Suprapubic skin (tissue), 4 donors: ENCODE measurements at places on chromosomes 7 and 10. TPM values are rescaled to one million over a fixed set of nuclear protein-coding genes. Genes with fewer than 3 reads are reported as not detected.

- DNase-seq: no peak
These were observed 492 bp upstream of the VCL start for GRCh38 chr10:73997461-73997786.

DNA sequence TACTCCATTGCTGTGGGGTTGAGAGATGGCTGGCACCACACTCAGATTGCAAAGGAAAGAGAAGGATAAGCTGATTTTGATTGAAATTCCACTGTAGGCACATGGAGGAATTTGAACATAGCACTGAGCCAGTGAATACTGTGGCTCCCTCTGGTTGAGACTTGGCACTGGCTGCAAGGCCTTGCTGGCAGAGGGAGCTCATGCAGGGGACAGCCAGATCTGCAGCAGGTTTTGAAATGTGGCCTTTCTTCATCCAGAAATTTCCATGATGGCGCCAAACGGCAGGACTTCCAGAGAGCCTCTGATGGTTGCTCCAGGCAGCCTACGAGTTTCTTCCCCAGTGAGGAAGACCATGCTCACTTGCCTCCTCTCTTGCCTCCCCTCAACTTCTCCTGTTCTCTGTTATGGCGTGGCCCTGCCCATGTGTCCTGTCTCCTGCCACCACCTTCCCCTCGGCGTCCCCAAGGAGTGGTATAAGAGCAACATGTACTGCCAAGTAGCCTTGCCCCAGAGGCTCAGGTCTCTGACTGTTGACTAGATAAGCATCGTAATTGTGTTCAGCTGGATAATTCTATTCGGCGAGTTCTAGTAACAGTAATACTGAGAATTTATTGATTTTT, 265.6 kb downstream of the CCDC3 start:
- DNase-seq: no peak

- peak; percentile 11 for DNase-seq
These were observed 195.1 kb upstream of the AUTS2 start for GRCh38 chr7:69403169-69403568.

DNA sequence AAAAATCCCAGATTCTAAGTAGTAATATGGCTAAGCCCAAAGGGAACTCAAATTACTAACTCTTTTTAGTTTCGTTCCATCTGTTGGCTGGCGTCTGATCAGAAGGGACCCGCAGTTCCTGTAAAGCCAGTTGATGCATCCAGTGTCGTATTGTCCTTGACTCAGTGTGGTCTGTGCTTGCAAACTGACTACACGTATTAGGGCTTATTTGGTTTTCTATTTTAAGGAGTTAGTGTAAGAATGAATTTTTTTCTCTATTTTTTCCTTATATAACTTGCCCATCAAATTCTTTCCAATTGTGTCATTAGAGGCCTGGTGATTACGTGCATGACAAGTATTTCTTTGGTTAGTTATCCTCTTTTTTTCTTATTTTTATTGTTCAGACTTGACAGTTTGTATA, 9.7 kb downstream of the ABCA13 start:
- DNase-seq: no peak

GRCh38 chr7:125847692-125848091, 918.1 kb upstream of the POT1 start:
- no peak for DNase-seq

DNA sequence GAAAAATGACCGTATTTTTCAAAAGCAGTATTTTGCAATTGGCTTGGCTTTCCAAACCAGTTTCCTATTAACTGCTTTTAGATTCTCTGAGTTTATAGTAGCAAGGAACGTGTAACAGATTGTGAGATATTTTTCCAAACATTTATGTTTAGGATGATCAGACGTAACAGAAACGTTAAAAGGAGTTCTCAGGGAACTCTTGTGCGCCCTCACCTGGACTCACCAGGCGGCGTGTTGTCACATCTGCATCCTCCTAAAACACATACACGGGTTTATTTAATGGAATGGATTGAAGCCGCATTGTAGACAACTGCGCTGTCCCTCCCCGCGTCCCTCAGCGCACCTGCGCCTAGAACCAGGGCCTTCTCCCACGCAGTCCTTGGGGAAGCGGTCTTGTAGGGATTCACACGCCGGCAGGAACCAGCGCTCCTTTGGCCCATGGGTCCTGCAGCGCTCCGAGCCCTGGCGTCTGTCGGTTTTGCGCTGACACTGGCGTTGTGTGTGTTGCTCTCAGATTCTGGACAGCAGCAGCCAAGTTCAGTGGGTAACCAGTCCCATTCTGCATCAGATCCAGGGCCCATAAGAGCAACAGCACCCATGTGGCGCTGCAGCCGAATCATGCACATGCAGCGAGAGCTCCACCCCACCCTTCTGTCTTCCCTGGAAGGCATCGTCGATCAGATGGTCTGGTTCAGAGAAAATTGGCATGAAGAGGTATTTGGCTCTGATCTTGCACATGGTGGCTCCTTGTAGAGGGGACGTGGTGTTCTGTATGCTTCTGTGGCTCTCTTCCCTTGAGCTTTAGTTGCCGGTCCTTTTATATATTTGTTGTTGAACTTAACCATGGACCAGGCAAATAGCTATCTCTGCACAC, 114.9 kb downstream of the TRRAP start:
- peak; percentile 48 for DNase-seq

DNA sequence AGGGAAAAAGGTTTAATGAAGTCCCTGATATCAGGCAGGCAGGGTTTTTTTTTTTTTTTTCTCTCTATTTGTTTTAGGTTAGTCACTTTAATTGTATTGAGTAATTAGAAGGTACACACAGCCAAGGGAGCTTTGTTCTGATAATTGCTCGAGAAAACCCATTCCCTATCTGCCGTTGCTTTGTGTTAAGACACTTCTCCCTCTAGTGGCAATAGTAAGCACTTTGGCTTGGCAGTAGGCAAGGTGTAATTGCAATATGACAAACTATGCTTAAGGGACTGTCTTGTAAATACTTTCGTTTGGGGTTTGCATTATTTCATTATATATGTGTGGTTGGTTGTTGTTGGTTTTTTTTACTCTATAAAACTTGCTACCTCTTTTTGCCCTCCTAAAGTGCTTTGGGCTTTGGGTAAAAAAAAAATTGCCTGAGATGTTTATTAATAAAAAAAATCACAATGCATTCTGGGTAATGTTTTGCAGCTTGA, 113.4 kb downstream of the BTRC start:
- DNase-seq: no peak

DNA sequence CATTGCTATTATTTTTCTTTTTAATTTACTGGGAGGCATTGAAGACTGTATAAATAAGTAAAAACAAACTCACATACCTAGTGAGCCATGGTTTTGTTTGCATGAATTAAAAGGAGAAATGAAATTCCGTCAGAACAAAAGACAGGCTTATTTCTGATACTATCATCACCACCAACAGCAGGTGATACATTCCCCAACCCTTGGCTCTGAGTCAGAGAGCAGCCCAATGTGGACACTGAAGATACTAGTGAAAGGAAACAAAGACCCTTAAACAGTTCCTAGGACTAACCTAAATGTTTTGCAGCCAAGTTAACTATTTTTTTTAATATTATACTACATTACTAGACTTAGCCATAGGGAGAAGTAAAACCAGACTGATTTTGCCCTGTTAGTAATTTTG, 31.6 kb downstream of the CHRM2 start:
- DNase-seq: no peak

DNA sequence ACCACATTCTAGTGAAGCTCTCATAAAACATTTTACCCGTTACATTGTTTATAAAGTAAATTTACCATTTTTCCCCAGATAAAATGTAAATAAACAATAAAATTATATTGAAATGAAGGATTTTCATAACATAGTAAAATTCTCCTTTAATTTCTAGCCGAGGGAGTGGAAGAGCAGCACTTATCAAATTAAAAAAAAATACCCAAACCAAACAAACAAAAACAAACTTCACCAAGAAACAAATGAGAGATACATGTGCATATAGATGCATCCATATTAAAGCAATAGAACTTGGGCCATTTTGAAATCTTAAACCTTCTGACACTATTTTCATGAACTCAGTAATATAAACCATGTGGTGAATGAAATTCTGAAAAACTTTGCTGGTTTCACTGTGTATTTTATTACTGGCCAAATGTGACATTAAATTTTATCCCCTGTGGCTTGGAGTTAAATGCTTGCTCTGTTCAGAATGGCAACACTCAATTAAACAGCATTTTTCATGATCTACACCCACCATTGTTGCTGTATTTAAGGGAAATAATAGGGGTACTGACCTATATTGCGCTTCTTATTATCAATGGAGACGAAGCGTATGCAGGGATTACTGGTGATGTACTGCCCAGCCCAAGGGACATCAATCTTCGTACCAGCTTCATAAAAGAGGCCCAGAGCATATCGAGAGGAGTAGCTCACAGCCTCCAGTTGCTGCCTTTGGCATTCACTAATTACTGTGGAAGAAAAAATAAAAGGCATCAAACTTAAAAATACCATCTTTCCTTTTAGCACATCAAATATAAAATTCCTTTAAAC, 220.9 kb downstream of the RNLS start:
- DNase-seq: no peak

GRCh38 chr7:138002096-138002827, 376 bp upstream of the CREB3L2 start:
- peak; percentile 99 for DNase-seq

DNA sequence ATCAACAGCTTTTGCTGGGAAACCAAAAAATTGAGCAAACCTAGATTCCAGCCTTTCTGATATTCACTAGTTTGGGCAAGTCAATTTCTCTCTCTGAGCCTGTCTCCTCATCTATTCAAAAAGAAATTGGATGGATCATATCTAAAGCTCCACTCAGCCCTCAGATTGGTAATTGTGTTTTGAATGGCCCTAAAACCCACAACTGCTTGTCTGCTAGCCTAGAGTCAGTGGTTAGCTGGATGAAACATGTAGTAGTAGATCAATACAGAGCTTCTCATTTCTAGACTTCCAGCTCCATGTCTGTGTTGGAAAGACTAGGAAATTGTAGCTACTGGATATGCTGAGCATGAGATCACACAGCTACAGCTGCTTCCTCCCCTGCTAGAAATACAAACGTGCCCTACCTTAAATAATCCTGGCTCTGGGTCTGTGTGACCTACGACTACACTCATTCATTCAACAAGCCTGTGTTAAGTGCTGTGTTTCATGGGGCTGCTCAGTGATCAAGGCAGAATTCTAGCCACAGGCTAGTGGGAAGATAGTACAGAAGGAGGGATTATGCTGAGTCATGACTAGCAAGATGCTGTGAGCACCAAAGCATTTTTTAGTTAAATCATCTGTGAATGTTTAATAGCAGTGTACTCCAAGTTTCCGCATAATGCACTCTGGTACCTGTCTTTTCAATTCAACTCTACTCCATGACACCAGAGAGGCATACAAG, 15.7 kb downstream of the DNTT start:
- DNase-seq: no peak

GRCh38 chr7:38179776-38180226, 1.8 kb downstream of the STARD3NL start:
- DNase-seq: no peak

- no peak for DNase-seq
These were observed 429.8 kb downstream of the KCNMA1 start for GRCh38 chr10:77207828-77208185.

DNA sequence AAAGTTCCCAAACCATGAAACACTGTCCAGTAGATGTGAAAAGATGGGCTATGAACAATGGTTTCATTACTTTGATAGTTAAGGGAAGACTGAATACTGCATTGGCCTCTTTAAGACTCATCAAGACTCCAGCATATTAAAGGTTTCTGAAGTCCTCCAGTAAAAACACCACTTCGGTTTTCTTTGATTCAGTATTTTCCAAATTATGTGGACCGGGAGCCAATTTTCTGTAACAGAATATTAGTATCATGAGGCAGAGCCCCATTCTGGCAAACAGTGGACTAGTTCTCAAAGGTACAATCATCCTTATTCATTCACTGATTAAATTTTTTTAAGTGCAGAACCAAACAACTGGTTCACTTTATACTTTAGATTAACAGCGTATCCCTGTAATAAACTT, 241.1 kb upstream of the LRGUK start:
- no peak for DNase-seq

DNA sequence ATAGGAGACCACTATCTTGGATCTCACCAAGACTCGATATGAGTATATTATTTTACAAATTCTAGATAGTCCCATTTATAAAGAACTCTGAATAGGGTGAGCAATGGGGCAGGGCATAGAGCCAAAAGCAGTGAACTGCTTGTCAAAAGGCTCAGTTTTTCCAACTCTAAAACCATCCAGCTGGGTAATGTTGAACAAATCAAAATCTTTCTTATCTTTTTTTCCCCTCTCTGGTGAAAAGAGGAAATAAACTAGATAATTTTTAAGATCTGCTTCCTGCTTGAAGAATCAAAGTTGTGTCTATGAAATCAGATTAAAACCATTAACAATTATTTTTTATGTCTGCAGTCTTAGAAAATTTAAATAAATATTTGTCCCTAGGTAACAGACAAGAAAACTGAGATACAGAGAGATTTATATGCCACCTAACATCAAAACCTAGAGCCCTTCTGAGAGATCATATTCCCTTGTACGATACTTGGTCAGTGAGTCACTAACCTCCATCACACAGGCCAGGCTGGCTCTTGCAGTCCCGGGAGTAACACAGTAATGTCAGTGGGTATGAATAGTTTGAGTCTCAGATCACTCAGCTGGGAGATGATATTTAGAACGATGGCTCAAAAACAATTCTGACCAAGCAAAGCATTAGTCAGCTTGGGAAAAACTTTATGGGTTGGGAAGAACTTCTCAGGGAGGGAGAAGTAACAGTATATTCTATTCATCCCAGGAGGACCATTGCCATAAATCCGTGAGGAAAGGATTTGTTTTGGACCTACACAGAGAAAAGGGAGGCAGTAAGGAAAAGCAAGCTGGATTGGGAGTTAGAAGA, 178.8 kb downstream of the REEP3 start:
- no peak for DNase-seq

DNA sequence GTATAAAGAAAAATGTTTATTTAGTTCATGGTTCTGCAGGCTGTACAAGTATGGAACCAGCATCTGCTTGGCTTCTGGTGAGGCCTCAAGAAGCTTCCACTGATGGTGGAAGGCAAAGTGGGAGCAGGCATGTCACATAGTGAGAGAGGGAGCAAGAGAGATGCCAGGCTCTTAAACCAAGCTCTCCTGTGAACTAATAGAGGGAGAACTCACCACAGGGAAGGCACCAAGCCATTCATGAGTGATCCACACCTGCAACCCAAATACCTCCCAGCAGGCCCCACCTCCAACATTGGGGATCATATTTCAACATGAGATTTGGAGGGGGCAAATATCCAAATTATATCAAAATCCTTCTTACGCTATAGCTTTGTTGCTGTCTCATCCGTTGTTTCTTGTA, 113.1 kb downstream of the CPED1 start:
- DNase-seq: no peak

JCAD gene
- 2.6 TPM for total RNA-seq

HOXA3 gene
- 6.1 TPM for total RNA-seq

SPDYE11 gene
- not detected for total RNA-seq

MYL10 gene
- total RNA-seq: not detected

PGAM1 gene
- 106 TPM for total RNA-seq

IQUB gene
- total RNA-seq: 1.0 TPM

GPRIN2 gene
- total RNA-seq: 32.8 TPM

FGFBP3 gene
- total RNA-seq: 1.0 TPM

TET1 gene
- 2.1 TPM for total RNA-seq
